ENCODE measurements at places on chromosomes 3 and 15.

DNA sequence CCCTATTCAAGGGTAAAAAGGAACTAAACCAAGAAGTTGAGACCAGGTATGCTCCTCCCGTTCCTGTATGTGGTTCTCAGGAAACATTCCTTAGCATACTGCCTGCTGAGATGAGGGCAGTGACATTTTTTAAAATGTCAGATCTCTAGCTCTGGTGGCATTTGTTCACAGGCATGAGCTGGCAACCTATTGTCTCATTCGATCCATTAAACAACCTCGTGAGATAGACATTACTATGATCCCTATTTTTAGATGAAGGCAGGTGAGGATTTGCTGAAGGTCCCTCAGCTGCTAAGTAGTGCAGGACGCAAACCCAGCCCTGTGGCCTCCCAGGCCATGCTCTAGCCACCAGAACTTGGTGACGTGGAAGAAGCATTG is 74.9 kb downstream of the SIDT1 start:
- no peak for DNase-seq

DNA sequence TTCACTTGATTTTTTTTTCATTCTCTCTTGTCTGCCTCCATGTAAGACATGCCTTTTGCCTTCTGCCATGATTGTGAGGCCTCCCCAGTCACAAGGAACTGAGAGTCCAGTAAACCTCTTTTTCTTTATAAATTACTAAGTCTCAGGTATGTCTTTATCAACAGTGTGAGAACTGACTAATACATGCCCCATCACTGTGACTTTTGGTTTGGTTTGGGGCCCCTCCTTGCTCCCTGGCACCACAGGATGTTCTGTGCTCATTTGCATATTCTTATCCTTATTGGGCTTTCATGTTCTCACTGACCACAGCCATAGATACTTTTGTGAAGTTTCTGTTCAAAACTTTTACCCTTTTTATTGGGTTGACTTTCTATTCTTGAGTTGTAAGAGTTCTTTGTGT is 3.8 kb upstream of the PRR20G start:
- DNase-seq = no peak

GRCh38 chr3:97232393-97233034 is 418.1 kb downstream of the EPHA6 start:
- peak; percentile 90 for DNase-seq

GRCh38 chr3:59654480-59655417 is 604.9 kb upstream of the CFAP20DC start:
- no peak for DNase-seq

GRCh38 chr15:82301296-82302016 is 38.8 kb downstream of the SAXO2 start:
- no peak for DNase-seq

GRCh38 chr3:12902181-12902999 is 61.0 kb upstream of the RPL32 start:
- DNase-seq = no peak

GRCh38 chr15:48064421-48064820 is 56.4 kb upstream of the SLC24A5 start:
- DNase-seq = no peak

GRCh38 chr3:179416681-179417080 is 34.6 kb downstream of the GNB4 start:
- no peak for DNase-seq

- DNase-seq = no peak
Observed at GRCh38 chr15:70580958-70581357, 182.4 kb downstream of the UACA start.

DNA sequence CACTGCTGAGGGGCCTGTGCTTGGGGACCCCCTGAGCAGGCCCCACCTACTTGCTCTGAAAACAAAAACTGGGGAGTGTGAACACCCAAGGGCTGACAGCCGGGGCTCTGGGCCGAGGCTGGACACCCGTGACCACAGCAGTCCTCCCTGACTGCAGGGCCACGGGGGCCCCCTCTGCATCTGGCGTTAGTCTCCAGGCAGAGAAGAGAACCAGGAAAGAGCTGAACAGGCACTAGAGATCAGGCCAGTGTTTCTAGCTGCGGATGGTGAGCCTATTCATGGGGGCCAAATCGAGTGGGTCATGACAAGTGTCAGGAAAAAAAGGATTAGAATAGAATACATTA is 17.1 kb downstream of the MELTF start:
- no peak for DNase-seq

- peak; percentile 25 for DNase-seq
Observed at GRCh38 chr15:29100486-29101000, 169.1 kb downstream of the NSMCE3 start.

DNA sequence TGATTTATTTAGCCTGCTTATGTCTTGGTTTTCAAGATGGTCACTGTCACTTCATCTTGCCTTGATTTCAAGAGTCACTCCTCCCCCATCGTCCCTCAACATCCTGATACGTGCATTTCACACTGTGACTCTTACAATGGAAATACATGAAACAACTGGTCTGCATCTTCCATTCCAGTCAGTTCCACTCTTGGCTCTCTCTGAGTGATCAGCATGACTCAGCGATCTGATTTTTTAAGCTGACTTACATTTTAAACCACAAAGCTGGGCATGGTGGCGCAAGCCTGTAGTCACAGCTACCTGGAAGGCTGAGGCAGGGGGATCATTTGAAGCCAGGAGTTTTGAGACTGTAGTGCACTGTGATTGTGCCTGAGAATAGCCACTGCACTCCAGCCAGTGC is 271.2 kb upstream of the ROPN1 start:
- DNase-seq = no peak

DNA sequence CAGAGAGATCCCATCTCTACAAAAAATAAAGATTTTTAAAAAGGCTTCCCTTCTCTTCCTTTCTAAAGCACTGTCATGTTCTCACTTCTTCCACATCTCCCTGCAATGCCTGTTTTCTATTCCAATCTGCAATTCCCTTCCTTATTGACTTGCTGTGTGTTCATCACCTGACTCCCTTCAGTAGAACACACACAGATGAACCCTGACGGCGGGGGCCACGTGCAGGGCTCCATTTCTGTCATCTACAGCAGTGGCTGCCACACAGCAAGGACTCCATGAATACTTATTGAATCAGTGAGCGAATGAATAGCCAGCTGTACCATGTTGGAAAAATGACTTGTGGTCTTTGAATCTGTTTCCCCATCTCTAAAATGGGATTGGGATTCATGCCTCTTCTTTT is 26.1 kb downstream of the BHLHE40 start:
- peak; percentile 39 for DNase-seq

DNA sequence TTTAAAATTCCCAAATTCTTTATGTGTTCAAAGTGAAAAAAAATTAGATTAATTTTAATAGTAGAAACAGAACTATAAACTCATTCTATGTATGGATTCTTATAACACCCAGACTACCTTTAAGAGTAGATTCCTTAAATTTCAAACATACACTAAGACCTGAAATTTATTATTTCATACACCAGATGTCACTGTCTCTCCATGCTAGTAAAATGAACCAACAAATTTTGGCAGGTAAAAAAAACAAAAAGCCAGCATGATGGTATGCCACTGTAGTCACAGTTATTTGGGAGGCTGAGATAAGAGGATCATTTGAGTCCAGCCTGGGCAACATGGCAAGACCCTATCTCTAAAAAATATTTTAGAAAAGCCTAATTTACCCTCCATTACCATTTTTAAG is 461.3 kb upstream of the NAALADL2 start:
- DNase-seq = no peak

- no peak for DNase-seq
Observed at GRCh38 chr3:100634493-100635272, 25.3 kb downstream of the ADGRG7 start.

DNA sequence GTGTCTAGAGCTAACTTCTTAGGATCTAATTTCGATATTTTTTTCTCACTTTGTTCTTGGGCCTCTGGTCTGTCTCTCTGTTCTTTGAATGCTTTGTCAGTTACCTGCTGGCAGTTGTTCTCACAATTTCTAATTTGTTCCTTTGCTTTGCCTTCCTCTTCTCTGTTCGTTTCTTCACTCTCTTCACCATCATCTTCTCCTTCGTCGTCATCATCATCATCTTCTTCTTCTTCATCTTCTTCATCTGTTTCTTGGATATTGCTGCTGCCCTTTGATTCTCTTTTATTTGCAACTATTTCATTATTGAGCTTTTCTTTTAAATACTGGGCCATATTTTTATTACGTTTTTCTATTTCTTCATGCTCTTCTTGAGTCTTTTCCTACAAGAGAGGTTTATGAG is 2.7 kb downstream of the LMOD3 start:
- no peak for DNase-seq

GRCh38 chr3:138172625-138173024 is 2.1 kb downstream of the DBR1 start:
- no peak for DNase-seq

DNA sequence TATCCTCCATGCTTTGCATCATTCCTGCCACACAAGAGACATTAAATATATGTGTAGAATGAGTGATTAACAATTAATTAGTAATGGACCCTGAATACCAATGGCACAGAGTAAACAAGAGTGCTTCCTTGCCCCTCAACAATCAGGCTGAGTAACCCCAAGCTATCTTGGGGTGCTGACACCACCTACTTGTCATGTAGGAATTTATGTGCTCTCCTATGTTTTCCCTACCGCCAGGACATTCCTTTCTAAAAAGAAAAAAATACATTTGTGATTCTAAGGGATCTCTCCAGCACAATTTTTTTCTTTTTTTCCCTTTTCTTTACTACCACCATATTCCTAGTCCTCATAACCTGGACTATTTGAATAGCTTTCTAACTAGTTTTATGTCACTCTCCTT is 449.1 kb downstream of the MFSD1 start:
- DNase-seq = no peak

DNA sequence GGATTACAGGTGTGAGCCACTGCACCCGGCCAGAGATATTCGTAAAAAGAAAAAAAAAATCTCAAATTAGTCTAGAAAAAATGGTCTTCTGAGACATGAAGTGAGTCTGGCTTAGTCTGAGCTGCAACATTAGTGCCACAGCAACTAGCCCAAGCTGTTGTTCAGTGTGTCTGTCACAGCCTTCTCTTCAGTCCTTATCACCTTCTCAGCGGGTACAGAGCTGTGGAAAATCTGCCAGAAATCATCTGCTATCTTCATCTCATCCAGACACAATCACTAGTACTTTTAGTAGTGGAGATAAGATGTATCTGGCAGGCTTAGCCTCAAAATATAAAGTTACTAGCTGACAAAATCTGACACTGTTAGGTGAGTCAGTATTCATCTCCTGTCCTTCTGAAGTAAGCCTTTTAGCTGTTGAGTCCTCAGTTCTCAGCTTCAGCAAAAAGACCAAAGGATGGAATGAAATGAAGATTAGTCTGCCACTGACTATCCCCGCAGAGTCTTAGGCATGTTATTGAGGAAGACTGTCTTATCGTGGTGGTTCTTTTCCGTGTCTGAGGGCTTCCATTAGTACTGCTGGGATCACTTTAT is 120.5 kb upstream of the CGNL1 start:
- no peak for DNase-seq

- DNase-seq = no peak
Observed at GRCh38 chr3:38141952-38142273, 3.5 kb downstream of the MYD88 start.

DNA sequence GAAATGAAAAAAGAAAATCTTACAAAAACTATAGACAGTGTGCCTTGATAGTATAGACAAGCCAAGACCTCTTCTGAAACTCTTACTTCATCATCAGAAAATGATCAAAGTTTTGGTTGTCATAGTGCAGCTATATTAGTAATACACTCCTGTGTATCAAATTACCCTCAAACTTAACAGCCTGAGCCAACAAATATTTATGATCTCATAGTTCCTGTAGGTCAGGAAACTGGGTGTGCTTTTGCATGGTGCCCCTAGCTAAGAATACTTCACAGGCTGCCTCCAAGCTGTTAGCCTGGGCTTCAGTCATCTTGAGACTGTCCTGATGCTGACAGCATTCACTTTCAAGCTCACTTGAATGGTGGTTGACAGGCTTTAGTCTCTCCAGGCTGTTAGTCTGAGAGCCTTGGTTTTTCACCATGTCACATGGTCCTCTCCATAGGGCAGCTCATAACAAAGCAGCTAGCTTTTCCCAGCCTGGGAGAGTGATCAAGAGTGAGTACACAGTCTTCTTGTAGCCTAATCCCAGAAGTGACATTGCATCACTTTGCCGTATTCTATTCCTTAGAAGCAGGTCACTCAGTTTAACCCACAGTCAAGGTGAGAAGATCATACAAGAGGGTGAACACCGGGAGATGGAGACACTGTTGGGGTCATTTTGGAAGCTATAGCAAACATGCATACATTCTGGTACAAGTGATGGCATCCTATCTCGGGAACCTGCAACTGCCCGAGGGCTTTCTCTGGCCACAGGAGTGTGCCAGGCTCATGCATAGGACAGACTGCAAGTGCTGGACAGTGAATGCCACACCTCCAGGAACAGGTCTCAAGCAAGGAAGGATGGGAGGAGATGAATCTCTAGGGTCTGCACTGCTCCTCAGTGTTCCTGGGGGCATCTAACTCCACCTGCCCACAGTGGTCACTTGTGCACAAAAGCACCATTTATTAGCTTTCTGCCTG is 173.4 kb upstream of the CADPS start:
- DNase-seq = no peak

- no peak for DNase-seq
Observed at GRCh38 chr15:93583552-93583951, 494.5 kb upstream of the RGMA start.

DNA sequence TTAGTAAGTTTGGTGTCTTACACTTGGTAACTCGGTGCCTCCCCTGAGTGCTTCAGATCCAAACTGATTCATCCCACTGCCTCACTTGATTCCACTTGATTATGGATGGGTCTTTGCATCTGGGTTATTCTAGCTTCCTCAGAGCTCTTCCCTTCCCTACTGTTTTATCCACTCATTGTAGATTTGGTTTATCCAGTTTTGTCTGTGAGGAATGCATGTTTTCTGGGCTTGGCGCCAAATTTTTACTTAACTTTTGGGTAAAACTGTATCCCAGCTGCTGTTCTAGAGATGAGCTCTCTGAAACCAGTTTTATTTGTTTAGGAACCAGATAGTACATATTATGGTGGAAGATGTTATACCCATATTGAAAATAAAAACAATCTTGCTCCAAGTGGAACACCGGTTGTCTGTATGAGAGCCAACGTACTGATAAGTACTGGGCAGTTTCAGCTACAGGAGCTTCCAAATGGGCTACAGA is 20.9 kb downstream of the RAD54L2 start:
- peak; percentile 77 for DNase-seq

DNA sequence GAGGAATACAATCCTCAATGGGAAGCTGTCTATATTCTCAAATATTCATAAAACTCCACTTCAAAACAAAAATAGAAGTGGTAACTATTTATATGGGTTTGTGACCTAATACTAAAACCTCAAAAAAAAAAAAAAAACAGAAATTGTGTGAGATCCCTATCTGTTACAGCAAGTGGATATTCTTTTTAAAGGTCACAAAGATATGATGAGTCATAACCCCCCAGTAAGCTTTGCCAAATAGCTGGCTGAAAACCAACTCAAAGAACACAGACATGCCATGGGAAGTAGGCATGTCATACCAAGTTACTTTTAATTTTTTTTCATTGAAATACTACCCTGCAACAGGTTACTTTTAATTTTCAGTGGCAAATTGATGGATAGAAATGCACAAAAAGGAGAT is 62.5 kb downstream of the CBLB start:
- DNase-seq = no peak

GRCh38 chr3:29168696-29169095 is 112.2 kb upstream of the RBMS3 start:
- DNase-seq = no peak
